ENCODE measurements at places on chromosomes 16 and 17.

GRCh38 chr16:52518884-52519283, 28.1 kb downstream of the TOX3 start:
- no peak for DNase-seq

DNA sequence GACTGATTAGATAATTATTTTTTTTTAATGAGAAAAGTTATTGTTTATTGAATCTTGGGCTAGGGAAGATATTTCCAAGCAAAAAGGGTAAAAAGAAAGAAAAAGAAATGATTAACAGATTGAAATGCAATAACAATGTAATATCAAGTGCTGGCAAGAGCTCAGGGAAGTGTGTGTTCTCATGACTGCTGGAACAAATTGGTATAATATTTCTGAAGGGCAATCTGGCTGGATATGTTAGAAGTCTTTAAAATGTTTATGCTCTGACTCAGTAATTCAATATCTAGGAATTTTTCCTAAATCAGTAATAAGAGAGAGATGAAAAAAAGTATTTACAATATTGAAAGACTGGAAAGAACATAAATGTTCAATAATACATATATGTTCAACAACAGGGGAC, 7.6 kb upstream of the ZNF624 start:
- no peak for DNase-seq

DNA sequence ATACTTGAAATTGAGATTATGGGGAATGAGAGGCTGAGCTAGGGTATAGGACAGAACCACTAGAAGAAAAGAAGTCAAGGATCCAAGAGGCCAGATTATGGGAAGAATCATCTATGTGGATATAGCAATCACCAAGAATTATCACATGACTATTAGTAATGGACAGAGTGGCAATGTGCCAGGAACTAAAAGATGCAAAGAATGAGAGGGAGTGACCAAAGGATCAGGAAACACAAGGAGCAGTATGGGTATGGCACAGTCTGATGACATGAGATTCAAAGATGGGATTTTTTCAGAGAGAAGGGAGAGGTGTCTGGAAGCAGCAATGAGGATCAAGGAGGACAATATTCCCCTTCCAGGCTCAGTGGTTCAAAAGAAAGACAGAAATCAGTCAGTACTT, 212.2 kb downstream of the AATF start:
- DNase-seq = no peak

DNA sequence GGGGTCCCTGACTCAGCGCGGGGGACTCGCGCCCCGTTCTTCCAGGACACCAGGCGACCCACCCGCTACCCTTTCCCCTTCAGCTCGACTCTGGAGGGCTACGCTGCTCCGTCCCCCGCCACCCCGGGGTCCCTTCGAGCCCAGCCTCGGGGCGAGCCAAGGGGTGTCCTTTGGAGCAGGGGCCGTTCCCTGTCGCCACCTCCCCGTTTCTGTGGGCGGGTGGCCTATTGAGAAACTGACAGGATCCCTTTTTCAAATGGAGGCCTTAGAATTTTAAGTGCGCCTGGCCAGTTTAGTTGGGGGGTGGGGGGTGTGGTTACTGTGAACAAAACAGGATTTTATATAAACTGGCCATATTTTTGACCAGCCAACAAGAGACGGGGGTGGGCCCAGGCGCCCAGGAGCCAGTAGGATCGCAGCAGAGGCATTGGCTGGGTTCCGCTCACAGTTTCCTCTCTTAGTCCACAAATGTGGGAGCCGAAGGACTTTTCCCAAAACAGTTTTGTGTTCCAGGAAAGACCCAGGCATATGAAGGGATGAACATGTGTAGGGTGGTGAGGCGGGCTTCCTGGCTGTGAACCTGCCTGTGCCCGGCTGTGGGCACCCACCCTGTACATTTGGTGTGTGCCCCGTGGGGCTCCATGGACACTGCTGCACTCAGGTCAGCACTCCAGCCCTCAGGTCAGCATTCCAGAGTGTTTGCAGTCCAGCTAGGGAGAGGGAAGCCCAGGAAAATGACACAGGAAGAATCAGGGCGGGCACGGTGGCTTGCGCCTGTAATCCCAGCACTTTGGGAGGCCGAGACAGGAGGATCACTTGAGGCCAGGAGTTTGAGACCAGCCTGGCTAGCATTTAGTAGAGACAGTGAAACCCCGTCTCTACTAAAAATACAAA, 722 bp upstream of the TIMP2 start:
- DNase-seq = no peak

DNA sequence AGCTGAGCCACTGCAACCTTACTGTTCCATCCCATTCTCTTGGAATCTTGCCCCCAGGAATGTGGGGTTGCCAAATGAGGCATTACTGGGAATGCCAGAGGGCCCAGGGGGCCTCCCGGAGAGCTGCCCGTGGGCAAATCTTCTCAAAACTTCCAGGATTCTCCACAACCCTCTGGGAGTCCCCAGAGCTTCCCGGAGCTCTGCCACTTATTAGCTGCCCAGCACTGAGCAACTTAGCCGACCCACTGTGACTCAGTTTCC, 306.0 kb downstream of the FOXL1 start:
- no peak for DNase-seq

GRCh38 chr16:72537664-72538063, 365.7 kb upstream of the PMFBP1 start:
- DNase-seq = no peak

DNA sequence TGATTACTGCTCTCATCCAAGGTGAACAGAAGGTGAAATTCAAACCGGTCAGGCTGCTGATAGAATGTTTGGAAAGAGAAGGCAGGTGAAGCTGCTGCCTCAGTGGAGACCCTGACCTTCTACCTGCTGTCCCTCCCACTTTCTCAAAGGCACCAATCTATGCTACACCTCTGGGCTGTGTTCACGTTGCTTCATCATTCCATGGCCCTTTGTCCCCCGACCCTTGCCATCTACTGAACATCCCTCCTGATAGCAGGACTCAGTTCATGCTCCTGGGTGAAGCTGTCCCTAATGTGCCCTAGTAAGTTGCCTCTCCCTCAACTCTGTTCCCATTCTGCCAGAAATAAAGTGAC, 44.2 kb upstream of the SOX9 start:
- no peak for DNase-seq

GRCh38 chr17:75352079-75352569, 53.4 kb downstream of the GRB2 start:
- DNase-seq = no peak

DNA sequence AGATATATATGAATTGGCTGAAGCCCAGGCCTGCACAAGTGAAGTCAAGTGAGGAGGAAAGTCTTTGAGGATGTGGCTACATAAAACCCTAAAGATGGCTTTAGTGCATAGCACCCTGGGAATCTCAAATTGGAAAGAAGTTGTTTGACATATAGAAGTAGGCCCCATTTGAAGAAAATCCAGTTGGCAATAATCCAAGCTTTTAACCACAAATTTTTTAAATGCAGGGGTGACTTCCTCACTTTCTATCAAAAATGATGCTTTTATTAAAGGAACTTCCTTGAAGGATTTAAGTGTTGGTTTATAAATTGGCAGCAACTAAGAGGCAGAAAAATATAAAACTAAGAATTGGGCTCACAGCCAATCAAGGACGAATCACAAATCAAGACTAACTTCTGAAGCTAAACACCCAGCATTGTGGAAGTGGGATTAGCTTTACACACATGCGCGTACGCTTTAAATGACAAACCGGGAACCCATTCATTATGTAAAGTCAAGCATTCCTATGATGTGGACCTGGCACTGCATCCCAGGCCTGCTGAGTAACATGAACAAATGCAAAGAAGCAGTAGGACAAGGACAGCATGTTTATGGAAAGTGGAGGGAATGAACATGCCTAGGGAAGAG, 63.3 kb downstream of the NOG start:
- no peak for DNase-seq

GRCh38 chr16:3650631-3651265, 3.7 kb upstream of the DNASE1 start:
- DNase-seq = no peak

DNA sequence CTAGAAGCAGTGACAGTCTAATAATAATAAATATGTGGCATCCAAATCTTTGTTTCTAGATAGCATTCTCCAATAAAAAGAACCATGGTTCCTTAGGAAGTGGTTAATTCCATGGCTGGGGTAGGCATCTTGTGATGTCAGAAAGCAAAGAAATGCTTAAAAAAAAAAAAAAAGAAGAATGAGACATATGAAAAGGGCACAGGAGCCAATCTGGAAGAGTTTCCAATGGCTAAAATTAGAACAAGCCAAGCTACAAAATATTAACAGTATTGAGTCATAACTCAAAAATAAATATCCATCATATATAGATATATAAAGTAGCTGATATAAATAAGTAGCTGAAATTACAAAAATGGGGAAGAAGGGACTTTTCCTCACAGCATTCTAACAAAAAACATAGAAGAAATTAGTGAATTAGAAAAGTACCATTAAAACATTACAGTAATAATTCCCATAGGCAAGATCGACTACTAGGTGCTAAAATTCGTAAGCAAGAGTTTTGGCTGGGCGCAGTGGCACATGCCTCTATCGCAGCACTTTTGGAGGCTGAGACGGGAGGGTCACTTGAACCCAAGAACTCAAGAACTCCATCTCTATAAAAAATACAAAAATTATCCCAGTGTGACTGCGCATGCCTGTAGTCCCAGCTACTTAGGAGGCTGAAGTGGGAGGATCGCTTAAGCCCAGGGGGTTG, 111.3 kb downstream of the TRIM37 start:
- DNase-seq = no peak

DNA sequence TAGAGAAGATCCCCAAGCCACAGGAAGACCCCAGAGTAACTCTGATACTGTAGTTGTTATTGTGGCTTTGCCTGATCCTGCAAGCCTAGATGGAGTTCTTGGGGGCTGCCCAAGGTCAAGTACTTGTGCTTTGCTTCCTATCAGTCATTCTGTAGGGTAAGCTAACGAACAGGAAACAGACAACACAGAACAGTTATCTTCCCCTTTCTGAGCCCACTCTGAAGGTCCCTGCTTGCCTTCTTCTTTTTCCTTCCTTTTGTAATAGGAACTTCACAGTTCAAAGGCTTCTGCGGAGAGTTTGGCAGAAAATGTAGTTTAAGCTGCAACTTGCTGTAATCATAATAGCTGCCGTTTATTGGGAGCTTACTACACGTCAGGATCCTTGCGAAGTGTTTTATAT, 494.1 kb upstream of the ERCC4 start:
- DNase-seq = no peak

DNA sequence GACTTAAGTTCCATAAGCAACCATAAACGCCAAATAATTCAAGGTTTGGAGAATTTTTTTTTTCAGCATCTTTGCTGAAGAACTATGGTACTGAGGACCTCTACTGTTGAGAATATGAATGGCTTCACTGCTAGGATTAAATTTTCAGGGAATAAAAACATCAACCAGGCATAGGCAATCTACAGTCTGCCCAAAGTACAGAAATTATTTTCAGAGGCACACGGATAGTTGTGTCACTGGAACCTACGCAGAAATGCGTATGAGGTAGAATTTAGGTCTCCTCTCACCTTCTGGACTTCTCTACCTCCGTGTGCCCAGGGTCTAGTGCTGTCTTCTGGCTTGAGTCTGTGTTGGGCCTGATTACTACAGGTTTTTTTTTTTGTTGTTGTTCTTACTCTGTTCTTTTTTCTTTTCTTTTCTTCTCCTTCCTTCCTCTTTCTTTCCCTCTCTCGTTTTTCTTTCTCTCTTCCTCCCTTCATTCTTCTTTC, 39.7 kb downstream of the NACA2 start:
- DNase-seq = no peak

DNA sequence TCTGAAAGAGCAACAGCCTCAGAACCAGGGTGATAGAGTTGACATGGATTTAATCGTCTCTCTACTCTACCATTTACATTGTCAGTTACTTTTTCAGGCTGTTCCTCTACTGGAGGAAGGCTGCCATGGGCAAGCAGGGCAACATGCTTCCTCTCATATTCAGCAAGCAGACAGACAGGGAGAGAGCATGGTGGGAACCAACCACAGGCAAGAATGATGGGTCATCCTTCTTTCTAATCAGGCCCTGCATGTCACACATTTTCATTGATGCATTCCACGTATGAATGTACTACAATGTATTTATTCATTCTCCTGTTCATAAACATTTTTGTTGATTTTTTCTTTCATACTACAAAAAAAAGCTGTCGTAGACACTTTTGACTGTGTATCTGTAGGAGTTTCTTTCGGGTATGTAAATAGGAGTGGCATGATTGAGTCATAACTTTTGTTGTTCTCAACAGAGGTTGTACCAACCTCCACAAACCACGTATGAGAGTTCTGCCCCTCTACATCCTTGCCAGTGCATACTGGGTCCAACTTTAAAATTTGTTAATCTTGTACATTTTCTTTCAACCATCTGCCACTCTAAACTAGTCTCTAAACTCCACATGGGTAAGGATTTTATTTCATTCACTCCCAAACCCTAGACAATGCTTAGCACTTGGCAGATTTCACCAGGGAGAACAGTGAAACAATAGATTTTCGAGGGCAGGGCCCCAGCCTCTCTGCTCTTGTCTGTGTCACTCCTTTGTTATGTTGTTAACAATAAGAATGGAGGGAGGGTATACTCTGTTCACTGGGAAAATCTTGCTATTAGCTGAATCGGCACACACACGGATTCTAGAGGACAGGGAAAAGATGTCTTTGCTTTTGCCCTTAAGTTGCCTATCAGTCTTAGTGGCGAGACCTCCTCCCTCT, 58.7 kb downstream of the CMC2 start:
- no peak for DNase-seq

DNA sequence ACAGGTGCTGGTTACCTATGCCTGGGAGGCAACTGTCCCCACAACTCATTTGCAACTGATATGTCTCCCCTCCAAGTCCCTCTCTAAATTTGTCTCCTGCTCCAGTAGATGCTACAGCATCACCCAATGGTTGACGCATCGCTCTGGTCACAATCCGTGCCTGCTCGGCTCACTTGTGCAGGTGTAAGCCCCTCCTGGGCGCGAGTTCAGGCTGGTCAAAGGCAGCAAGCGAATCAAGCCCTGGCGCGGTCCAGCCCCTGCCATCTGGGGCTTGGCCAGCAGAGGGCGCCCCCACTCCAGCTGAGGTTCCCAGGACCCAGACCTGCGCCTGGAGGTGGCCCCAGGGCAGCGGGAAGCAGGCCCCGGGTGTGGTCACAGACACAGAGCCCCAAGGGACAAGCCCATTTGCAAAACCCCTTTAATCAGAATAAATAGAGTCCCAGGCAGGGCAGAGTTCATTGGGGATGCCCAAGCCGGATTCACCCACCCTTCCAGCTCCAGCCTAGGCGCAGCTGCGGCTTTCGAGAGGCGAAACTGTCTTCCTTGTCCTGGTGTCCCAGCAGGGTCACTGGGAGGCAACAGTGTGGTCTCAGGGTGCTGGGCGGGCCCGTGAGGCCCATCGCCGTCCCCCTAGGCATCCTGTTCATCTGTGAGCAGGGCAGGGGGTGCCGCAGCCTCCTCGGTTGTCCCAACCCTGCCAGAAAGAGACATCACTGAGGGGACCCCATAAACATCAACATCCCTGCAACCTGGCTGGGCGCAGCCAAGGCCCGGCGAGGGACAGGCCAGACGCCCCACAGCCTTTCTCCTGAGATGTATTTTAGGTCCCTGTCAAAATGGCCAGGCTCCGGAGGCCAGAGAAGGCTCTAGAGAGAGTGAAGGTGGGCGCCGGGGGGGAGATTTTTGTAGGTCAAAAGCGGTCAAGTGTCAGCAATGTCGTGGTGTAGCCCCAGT, 15.8 kb downstream of the TMC6 start:
- peak; percentile 85 for DNase-seq

GRCh38 chr16:81586977-81587625, 142.5 kb downstream of the CMIP start:
- DNase-seq = no peak
